Stimulated activated CD8-positive, alpha-beta memory T cell treated with anti-CD3 and anti-CD28 coated beads, Interleukin-4, amount 100 ng/mL, for 1 hour (primary cell): ENCODE measurements at places on chromosomes 1 and 21.

DNA sequence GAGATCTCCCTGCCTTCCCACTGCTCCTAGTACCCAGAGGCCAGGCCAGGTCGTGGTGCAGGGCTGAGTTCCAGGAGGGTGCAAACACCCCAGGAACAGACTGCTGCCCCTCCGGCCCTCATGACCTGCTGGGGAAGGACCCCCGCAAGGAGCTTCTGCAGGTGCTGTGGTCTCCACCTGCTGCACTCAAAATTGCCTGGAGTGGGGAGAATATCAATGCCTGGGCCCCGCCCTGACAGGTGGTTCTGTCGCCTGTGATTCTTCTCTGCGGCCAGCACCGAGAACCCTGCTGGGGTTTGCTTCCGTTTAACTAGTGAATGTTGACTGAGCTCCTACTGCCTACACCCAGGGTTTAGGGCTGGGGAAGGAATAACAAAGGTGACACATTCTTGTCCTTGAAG, 2.1 kb upstream of the TFF3 start:
- DNase-seq, result no peak

GRCh38 chr1:168958562-168959289, 147.8 kb upstream of the ATP1B1 start:
- no peak for DNase-seq

DNA sequence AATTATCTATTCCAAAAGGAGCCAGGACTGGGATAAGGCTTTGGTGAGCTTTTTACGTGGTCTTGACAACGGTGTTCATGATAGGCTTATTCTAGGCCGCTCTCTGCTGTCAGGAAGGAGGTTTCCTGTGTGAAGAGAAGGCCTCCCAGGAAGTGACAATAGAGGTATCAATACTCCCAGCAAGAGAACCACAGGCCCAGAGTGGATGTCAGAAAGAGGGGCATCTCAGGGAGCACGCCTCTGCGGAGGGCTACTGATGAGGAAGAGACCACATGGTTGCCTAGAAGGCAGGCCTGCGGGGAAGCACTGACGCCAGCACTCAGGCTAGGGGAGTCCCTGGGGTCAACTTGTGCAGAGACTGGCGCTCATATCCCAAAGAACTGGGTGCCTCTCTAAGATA, 60.4 kb downstream of the ITPKB start:
- no peak for DNase-seq

GRCh38 chr1:224671076-224671475, 55.0 kb downstream of the CNIH3 start:
- no peak for DNase-seq

DNA sequence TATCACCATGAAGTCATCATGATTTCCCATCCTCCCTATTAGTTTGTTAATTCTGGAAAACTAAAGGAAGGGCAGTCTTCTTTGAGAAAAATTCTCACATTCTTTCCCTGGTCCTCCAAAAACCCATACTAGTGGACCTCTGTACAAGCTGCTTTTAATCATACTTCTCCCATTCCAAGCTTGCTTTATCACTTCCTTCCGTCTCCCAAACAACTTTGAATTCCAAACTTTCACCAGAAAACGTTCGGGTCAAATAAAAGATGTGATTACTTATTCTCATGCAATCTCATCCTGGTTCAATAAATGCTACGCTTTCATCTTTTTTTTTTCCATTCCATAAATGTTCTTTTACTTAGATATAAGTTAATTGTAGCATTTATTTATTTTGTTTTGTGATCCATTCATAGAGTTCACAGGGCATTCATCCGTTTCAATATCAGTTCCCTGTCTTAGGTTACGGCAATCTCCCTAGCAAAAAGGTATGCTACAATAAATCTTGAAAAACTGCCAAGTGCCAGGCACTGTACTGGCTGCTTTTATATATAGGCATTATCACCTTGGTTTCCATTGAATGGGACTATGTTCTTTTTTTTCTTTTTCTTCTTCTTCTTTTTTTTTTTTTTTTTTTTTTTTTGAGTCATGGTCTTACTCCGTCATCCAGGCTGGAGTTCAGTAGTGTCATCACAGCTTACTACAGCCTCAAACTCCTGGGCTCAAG, 100.2 kb upstream of the GREM2 start:
- DNase-seq, result no peak

- DNase-seq, result no peak
Measured at GRCh38 chr1:216651826-216652418, 71.3 kb downstream of the ESRRG start.

- DNase-seq, result no peak
Measured at GRCh38 chr1:184633785-184634184, 120.9 kb downstream of the EDEM3 start.

- DNase-seq, result no peak
Measured at GRCh38 chr1:234645474-234645953, 35.5 kb upstream of the IRF2BP2 start.

GRCh38 chr1:21332554-21333311, 42.5 kb upstream of the ECE1 start:
- DNase-seq, result no peak

GRCh38 chr21:36004441-36004840, 55.9 kb downstream of the SETD4 start:
- no peak for DNase-seq

GRCh38 chr1:1173061-1173792, 453 bp upstream of the TTLL10 start:
- no peak for DNase-seq
